ENCODE measurements at places on chromosomes 16 and 17.

GRCh38 chr16:28264656-28265055 is 27.7 kb upstream of the SBK1 start:
- peak; percentile 26 for DNase-seq

DNA sequence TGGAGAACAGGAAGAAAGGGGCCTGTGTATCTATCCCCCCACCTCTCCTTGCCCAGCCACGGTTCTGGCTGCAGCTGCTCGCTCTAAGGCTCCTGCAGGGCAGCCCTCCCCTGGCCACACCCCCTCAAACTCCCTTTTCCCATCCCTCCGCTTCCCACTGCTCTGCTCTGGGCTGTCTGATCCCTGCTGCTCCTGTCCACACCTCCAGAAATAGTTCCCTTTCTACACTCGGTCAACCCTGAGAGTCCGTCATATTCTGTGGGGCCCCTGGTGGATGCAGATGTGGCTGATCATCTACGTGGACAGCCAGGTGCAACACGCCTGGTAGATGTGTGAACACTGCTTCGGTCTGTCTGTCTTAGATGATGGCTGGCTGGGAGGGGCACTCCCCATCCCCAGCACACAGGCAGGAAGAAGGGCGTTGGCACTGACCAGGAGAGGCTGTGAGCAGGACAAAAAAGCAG is 19.3 kb upstream of the KRT19 start:
- no peak for DNase-seq

DNA sequence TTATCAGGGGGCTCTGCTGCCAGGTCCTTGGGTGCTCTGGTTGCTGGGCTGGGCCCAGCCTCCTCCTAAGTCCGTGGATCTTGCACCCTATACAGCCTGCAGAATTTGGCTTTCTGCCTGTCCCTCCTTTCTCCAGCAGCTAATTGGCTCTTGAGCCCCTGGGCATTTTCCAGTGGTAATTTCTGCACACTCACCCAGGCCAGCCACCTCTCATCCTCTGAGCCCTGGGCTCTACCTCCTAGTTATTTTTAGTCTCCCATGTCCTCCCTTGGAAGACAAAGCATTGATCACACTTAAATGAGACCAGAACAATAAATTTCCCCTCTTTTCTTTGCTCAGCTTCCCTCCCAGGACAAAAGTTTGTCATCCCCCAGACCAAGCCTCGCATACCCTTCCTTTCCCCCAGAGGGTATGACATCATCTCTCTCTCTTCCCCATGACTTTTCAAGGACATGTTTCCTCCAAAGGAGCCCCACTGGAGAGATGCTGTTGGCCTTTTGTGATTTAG is 38.1 kb downstream of the C17orf75 start:
- DNase-seq = no peak

DNA sequence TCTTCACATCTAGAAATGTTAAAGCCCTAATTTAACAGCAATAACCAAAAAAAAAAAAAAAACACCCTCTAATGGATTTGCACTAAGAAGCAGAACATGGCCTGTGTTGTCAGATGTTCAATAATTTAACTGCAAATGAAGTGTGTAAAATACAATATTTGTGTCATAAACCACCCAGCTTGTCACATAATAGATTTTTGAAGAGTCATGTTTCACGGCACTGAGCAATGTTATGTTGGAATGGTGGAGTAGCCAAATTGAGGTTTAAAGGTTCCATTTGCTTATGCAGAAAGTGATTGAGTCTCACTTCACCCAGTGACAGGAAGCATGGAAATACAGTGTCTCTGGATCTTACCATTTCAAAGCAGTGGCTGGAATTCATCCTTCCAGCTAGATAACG is 173.2 kb upstream of the XYLT1 start:
- DNase-seq = no peak

- DNase-seq = no peak
Observed at GRCh38 chr17:74150428-74151025, 53.0 kb upstream of the RPL38 start.

DNA sequence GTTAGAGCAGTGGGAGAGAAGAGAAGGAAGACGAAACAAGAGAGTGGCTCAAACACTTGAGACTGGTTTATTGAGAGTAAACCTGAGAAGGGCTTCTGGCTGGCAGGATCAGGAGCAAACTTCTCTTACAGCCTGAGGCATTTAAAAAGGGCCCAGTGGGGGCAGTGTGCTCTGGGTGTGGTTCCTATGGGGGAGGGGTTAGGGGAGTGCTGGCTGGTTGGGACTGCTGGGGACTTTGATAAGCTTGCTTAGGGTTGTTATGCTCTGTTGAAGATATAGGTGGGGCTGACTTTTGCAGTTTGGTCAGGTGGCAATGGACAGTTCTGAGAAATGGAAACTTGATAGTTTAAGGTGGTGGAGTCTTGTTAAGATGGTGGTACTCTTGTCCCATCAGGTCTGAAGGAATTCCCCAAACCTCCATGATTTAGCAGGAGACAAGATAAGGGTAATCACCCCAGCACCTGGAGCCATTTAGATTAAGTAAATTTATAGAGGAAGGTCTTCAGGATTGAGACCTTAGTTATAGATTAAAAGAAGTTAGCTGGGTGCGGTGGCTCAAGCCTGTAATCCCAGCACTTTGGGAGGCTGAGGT is 79.3 kb downstream of the EMP2 start:
- DNase-seq = no peak

DNA sequence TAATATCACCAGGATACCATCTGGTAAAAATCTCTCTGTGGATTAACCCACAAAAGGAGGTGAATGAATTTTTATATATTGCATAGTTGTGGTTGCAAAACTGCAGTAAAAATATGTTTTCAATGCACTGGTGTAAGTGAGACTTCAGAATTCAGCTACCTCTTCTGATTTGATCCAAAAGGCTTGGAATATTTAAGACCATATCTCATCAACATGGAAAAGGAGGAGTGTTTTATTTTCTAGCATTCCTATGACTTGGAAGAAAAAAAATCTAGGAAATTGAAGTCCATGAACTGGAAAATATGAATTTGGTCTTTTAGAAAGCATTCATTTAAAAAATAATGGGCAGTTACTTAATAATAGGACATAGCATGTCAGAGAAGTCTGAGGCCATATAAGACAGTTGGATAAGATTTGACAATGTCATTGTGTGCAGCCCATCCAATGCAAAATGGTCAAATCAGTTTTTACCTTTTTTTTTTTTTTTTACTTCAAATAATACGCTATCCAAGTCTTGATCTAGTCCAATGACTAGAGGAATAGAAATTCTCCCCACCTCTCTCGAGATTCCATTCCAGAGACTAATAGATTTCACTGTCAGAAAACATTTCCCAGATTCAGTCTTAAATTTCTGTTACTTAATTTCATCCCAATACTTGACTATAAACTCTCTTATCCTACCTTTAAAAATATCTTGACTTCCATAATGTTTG is 364.9 kb upstream of the PMFBP1 start:
- no peak for DNase-seq

DNA sequence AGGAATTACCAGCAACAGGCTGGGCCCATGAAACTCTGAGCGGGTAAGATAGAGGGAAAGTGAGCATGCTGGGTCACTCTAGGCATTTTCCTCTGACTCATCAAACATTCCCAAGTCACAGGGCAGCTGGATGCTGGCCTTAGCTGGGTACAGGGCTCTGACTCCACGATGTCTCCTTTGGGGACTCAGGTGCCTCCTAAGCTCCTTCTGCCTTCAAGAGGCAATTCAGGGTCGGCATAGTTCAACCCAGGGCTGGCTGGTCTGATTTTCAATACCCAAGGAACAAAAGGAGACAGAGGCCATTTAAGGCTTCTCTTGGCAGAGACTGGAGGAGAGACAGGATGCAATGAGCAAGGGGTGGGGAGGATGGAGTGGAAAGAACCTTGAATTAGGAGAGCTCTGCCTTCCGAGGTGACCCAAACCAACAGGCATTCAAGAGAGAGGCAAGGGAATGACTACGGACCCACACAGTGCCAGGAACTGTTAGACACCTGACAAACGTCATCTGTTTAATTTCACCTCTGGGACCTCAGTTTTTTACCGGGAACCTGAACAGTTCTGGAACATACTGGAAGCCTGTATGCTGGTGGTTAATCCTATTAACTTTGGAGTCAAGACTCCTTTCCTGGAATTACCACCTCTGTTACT is 910 bp downstream of the WBP2 start:
- DNase-seq = no peak

DNA sequence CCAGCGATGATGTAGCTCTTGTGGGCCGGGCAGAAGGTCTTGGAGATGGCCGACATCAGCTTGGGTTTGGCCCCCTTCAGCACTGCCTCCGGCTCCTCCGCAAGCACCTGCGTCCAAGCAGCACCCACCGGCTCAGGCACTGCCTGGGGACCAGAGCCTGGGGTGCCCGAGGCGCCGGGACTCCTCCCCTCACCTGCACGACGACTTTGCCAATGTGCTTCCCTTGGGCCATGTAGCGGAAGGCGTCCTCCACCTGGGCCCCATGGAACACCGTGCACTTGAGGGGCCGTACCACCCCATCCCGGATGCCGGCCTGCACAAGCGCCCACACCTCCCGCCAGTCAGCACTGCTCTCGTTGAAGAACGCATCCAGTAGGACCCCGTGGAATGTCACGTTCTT is 15.0 kb downstream of the FASN start:
- no peak for DNase-seq

- DNase-seq = no peak
Observed at GRCh38 chr17:30378241-30378824, 394 bp upstream of the CPD start.

GRCh38 chr16:69941251-69942098 is 9.7 kb upstream of the CLEC18A start:
- DNase-seq = no peak

DNA sequence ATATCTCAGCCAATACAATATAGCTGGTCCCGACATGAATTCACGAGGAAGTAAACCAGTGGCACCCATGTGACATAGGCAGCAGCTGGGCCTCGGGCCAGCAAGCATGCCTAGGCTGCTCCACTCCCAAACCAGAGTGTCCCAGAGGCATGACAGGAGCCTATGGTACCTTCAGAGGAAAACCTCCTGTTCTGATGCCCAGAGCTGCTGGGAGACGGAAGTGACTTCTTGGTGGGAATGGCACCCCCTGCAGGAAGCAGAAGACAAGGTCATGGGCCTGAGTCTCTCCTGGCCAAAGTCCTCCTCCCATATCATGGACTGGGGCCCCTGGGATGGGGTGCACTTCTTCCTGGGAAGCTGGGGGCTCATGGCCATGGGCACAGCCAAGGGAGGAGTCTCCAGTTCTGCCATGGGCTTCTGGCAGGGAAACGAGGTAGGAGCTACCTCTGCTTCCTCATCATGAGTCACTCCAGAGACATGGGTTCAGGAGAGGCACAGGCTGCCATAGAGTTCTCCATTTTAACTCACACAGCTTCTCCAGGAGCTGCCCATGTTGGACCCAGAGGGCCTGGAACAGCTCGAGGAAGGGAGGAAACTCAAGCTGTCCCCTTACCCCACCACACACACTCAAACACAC is 13.4 kb downstream of the FBF1 start:
- no peak for DNase-seq

- DNase-seq = no peak
Observed at GRCh38 chr17:7440834-7441195, 1.5 kb downstream of the FGF11 start.

GRCh38 chr16:10971560-10971961 is 27.2 kb downstream of the CLEC16A start:
- DNase-seq = no peak

DNA sequence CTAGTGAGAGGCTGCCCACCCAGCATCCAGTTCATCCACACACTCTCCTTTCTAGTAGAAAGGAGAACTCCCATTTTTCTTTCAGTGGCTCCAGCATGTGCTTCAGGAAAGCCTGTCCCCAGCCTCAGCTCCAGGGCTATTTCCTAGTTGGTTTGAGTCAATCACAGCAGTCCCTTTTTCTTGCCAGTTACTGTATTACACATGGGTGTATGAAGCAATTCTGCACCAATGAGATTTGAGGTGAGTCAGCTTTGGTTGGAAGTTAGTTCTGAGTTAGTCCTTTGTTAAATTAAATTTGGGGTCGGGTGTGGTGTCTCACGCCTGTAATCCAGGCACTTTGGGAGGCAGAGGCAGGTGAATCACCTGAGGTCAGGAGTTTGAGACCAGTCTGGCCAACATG is 24.8 kb downstream of the RAD51D start:
- DNase-seq = no peak

DNA sequence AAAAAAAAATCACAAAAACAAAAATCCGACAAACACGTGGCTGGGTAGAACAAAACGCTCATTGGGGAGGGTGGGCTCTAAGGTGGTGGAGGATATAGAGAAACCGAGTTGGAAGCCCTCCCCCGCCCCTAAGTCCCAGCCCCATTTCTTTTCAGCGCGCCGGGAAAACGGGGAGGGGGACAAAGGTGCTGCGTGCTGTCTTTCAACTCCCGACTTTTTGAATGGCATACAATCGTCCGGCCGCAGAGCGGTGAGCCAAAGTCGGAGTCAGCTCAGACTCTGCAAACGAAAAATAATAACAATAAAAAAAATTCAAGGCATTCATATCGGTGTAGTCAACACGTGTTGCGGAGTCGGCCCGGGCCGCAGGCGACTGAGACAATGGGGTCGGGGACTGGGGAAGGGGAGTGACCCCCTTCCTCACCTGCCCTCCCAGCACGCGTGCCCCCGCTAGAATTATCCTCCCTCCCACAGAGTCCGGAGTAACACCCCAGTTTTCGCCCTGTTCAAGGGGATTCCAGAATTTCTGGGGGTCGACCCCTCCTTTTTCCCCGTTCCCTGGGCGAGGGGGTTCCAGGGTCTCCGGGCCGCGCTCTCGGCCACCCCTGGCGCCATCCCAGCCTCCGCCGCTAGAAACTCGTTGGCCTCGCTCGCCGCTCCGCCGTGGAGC is 1.7 kb upstream of the IGF2BP1 start:
- no peak for DNase-seq

- no peak for DNase-seq
Observed at GRCh38 chr16:66751053-66751302, 431 bp downstream of the DYNC1LI2 start.

DNA sequence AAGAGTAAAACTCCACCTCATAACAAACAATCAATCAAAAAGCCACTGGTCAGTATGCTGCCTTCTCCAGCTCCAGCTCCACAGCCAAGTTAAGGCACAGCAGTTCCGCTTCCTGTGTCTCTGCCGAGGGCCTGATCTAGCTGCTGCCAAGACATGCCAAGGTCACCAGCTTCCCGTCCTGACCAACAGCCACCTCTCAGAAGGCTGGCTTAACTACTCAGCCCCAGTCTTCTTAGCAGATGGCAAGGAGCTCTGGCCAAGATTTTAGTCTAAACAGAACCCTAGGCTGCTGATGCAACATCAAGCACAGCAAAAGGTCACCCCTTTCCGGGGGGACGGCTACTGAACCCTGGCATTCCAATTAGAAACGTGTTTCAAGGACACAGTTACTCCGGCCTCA is 17.7 kb upstream of the MNT start:
- no peak for DNase-seq

- no peak for DNase-seq
Observed at GRCh38 chr16:57646388-57647039, 18.1 kb downstream of the ADGRG1 start.

DNA sequence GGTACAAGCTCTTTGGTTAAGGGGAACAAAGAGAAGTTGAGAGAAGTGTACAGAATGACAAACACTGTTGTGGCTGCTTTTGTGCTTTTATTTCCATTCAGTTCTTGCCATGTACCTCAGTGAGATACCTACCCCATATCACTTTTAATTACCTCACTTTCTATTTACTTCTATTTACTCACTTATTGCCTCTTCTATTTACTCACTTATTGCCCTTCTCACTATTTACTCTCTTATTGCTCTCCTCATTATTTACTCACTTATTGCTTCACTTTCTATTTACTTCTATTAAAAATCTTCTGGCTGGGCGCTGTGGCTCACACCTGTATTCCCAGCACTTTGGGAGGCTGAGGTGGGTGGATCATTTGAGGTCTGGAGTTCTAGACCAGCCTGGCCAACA is 41.9 kb downstream of the MBTD1 start:
- no peak for DNase-seq

GRCh38 chr16:17817943-17818342 is 347.2 kb upstream of the XYLT1 start:
- DNase-seq = no peak

Measured in omental fat pad (tissue), 4 donors.